ENCODE measurements at places on chromosomes 11 and 22.

DNA sequence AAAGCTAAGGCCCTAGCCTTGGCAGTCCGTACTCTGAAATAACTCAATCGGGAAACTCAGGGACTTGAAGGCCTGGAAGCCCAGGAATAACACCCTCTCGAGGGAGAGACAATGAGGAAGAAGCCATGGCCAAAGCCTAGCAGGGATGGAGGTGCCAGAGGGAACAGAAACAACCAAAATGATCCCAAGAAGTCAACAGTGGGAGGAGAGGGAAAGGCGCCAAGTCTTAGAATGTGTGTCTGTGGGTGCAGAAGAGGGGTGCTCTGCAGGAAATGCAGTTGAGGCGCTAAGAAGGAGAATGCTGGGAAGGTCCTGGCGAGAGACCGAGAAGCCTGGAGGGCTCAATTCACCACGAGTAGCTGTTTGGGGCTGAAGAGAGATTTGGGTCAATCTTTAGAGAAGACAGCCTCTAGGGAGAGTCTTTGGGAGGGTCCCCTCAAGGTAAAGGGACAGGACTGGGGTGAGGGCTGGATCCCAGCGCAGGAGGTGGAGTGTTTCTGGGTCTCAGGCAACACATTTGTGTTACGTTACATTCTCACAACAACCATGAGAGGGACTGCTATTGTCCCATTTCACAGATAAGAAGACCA is 760 bp upstream of the MAPK8IP1 start:
- no peak for DNase-seq

GRCh38 chr22:17896586-17896985 is 122.3 kb upstream of the BID start:
- no peak for DNase-seq

- no peak for DNase-seq
Measured at GRCh38 chr11:67612751-67613150, 6.0 kb downstream of the NDUFV1 start.

DNA sequence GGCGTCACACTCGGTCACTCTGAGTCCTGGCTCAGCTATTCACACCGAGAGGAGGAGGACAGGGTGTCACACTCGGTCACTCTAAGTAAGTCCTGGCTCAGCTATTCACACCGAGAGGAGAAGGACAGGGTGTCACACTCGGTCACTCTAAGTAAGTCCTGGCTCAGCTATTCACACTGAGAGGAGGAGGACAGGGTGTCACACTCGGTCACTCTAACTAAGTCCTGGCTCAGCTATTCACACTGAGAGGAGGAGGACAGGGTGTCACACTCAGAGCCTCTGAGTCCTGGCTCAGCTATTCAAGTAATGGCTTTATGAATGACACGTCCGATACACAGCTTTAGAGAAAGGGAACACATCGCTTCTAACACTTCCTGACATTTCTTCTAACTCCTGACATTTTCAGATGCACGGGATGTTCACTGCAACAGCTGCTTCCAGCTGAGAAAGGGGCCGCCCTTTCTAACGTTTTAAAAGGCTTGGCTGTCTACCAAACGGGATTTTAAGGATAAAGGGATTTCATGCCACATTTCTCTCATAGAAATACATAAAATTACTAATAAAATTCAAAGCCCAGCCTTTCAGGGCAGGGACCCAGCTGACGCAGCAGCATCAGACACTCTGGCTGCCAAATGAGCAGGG is 28.1 kb downstream of the DRD4 start:
- DNase-seq, result no peak

DNA sequence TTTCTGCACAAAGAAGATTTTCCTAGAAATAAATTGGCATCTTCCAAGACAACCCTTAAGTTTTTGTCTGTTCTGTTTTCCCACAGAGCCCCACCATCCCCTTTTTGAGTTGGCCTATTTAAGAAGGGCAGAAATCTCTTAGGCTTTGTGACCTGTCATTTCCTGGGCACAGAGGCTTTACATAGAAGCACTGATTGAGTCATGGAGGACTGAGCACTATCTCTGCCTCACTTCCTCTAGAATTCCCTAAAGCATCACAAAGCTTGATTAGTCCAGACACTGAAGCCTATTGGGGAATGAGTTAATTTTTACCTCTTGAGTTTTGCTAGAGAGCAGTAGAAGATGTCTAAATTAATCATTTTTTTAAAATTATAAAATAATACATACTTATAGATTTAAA is 25.4 kb downstream of the TRIM44 start:
- no peak for DNase-seq

DNA sequence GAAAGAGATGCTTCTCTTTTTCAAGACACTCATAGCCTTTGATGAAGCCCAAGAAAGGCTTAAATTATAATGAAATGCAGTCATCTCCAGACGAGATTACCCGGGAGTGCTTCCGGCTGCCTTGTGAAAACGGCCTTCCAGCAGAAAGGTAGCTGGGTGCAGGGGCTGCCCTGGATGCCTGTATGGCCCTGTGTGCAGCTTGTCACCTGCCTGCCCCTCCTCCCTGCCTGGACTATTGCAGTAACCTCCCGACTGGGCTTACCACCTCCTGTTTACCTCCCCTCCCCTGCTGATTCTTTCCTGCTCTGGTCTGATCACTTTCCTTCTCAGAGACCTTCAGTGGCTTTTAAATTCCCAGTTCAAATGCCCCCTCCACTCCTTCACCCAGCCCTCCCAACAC is 126.4 kb upstream of the SYT13 start:
- no peak for DNase-seq

DNA sequence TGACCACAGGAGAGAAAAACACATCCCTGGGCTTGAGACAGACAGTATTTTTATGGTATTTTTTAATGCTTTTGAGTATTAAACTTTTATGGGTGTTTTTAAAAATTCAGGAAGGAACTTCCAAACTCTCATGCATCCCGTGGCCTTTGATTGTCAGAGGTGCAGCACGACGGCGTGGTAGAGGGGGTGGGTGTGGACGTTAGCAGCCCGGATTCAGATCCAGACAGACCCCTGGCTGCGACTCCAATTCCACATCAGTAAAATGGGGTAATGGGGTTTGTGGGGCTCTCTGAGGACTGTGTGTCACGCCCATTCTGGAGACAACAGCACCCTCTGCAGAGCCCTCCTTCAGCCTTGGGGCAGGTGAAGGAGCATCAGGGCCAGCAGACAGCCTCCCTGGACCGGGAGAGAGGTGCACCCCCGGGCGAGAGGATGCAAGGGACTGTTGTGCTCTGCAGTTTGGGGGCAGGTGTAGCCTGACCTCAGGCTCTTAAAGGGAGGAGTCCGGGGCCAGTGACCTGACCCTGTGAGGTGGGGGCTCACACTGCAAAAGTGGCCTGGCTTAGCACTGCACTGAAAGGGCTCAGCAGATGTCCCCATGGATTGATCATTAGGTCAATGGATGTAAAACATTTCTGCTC is 1024.3 kb downstream of the TBC1D22A start:
- DNase-seq, result no peak
